Esophagus (tissue), 2 donors: ENCODE measurements at places on chromosomes 16 and 17. TPM values are rescaled to one million over a fixed set of nuclear protein-coding genes. Genes with fewer than 3 reads are reported as not detected.

PRR35 gene
- polyA plus RNA-seq, result 0.01 TPM

CUEDC1 gene
- 31.1 TPM for polyA plus RNA-seq

INCA1 gene
- 0.67 TPM for polyA plus RNA-seq

GP1BA gene
- polyA plus RNA-seq, result 0.12 TPM

GNGT2 gene
- 1.3 TPM for polyA plus RNA-seq

KRTAP9-2 gene
- not detected for polyA plus RNA-seq

SPNS2 gene
- polyA plus RNA-seq, result 95.3 TPM

FGF11 gene
- polyA plus RNA-seq, result 16.5 TPM

MARVELD3 gene
- 2.9 TPM for polyA plus RNA-seq
